ENCODE measurements at places on chromosomes 13 and 19. TPM values are rescaled to one million over a fixed set of nuclear protein-coding genes. Genes with fewer than 3 reads are reported as not detected.

Gene FFAR3
- not detected for total RNA-seq

Gene PGLYRP1
- not detected for total RNA-seq

Gene FFAR2
- total RNA-seq, result not detected

Gene KLK12
- not detected for total RNA-seq

Gene OR7G1
- not detected for total RNA-seq

Gene PRSS57
- not detected for total RNA-seq

Gene KLF1
- total RNA-seq, result under 0.01 TPM

Gene KLF16
- total RNA-seq, result 3.9 TPM

Gene PROZ
- total RNA-seq, result not detected

Gene NOP53
- total RNA-seq, result 110 TPM

Gene CBARP
- total RNA-seq, result 1.5 TPM

Gene SIGLEC14
- not detected for total RNA-seq

Gene PCDH8
- not detected for total RNA-seq

Gene GJB2
- under 0.01 TPM for total RNA-seq

Gene ZIC2
- total RNA-seq, result not detected

Gene C5AR1
- total RNA-seq, result 0.33 TPM

Gene IRGC
- not detected for total RNA-seq

Gene RFX2
- total RNA-seq, result 9.6 TPM

Gene CAPN12
- total RNA-seq, result 0.50 TPM

Gene UFM1
- total RNA-seq, result 83.6 TPM

Gene ZNF460
- 78.1 TPM for total RNA-seq

Gene KCNN1
- total RNA-seq, result under 0.01 TPM

Gene TMEM238
- 0.26 TPM for total RNA-seq

Gene ZNF577
- 8.9 TPM for total RNA-seq

Gene PPP2R1A
- 115 TPM for total RNA-seq

Gene ZNF805
- 33.4 TPM for total RNA-seq
